ENCODE measurements at places on chromosomes 6 and 20.

GRCh38 chr6:137700751-137701477 lies 166.1 kb upstream of the TNFAIP3 start:
- DNase-seq: no peak

GRCh38 chr6:151721671-151722070 lies 85.8 kb upstream of the ESR1 start:
- DNase-seq: no peak

- DNase-seq: no peak
Observed at GRCh38 chr20:4135385-4136077, 120.2 kb upstream of the RNF24 start.

DNA sequence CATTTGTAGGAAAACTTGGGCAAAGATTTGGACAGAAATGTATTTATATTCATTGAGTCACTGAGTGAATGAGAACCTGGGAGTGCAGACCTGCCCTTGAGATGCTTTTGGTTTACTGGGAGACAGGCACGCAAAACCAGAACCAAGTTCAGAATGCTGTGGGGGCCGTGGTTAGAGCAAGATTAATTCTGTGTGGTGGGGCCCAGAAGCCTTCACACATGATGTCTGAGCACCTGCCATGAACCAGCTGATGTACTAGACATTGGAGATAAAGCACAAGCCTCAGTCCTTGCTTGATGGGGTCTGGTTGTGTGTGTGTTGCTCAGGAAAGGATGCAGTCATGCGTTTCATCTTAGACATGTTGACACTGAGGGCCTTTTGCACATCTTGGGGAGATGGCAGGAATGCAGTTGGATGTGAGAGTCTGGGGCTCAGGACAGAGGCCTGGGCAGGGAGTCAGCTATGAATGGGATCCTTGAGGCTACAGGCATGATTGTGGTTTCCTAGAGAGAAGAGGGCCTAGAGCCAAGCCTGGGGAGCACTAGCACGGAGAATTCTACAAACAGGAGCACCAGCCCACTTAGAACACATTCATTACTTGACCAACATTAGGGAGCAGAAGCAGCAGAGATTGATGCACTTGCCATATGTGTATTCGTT lies 114.3 kb upstream of the TMEM181 start:
- DNase-seq: no peak

DNA sequence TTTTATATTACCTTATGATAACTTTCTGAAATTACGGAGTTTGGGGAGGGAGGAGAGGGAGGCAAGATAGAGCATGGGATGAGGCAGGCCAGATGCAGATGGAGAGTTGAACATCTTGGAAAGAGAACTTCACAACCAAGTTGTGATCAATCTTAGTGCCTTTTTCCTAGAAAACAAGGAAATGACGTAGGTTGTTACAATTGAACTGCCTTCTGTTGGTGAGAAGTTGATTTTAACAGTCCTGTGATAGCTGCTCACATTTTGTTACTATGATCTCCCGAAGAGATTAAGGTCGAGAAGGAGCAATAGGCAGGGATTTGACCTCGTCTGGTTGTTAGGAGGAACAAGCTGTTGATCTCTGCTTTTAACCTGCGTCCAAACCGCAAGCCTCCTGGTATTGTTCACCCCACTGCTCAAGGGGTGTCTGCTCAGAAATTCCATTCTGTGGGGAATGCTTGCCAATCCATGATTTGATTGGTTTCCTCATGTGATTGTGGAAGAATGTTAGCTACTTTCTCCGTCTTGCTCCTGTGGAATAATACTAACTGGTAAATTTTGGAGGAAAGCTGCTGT lies 35.1 kb downstream of the TIAM2 start:
- DNase-seq: no peak

DNA sequence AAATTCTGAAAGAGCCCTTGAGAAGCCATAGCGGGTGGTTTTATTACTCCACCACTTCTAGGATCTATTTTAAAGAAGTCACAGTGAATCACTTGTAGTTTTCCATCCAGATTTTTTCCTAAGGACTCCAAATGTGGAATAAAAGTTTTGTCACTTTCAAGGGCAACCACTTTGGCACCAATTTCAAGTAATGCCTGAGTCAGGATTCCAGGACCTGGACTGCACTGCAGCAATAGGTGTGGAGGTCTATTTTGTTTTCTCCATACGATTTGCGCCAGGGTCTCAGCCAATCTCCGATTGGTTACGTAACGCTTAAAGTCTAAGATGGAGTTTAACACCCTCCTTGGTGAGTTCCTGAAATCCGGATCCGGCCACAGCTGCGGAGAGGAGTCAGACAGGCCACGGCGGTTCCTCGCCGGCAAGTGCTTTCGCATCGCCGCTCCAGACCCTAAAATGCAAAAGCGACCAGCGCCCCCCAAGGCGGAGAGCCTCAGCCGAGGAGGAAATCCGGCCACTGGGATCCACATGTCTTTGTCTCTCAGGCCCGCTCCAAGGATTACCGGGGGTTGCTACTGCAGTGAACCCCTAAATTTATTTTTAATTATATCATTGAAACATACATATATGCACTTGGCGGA lies 18.6 kb upstream of the PPP1R3G start:
- no peak for DNase-seq

DNA sequence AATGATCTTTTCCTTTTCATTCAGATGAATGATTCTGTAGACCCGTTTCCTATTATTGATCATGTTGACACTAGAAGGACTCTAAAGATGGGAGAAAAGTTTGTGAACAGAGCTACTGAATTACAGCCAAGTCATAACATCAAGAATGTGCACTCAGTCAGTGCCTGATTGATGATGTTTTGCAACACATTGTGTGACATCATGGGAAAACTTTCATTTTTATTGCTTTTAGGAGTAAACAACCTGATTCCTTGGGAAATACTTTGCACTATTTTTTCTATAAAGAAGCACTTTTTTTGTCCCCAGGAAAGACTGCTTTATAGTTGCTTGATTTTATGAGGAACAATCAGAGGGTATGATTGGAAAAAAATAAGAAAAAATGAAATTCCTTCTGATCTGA lies 383.8 kb upstream of the JAG1 start:
- no peak for DNase-seq

DNA sequence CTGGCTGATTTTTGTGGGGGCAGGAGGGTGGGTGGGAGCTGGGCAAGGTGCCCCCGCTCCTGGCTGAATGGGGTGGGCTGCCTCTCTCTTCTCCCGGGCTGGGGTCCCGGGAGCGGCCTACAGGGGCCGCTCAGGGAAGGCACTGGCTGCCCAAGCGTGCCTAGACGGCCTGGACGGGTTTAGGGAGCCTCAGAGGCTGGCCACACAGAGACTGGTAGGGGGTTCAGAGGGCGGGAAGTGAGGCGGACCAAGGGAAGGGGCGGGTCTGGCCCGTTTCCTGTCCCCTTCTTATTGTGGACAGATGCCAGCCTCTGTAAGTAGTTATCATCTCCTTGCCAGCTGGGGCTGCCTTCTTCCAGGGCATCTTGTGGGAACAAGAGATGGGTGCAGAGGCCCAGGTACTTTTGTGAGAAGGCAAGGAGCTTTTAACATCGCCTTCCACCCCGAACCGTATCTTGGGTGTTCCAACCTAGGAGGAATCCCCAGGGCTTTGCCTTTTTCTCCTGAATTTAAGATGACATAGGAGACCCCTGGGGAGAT lies 437 bp downstream of the CD40 start:
- DNase-seq: no peak

GRCh38 chr6:19470333-19470732 lies 366.8 kb upstream of the ID4 start:
- no peak for DNase-seq

DNA sequence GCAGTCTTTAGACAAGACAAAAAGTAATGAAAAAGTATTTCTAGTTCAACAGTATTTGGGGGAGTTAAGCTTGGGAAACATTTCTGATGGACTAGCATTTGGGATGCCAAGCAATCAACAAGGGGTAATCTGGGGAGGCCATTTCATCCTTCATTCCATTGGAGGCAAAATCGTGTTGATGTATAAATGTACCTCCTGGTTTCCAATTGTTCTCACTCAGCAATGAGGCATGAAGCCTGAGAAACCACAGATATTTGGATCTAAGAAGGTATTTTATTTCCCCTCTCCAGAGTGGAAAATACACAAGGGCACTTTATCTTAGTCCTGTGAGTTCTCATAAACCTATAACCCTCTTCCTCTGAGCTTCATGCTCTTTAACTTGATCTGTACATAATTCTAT lies 68.2 kb downstream of the TBX18 start:
- no peak for DNase-seq

DNA sequence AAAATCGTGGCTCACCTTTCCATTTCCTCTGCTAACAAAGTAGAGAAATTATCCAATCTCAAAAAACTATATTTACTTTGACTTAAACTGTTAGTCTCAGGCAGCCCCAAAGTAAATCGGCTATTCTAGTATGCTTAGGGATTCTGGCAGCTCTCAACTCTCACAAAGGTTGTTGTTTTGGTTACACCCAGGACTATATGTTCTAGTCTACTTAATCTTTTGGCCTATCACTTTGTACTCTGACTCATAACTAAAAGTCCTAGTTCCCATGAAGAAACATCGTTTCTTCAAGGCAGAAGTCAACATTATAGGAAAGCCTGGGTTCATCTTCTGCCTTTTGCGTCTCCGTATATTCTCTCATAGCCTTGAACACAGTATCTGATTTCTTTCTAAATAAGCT lies 42.3 kb downstream of the MYLK4 start:
- no peak for DNase-seq

- no peak for DNase-seq
Observed at GRCh38 chr6:125001684-125002405, 39.6 kb downstream of the RNF217 start.

DNA sequence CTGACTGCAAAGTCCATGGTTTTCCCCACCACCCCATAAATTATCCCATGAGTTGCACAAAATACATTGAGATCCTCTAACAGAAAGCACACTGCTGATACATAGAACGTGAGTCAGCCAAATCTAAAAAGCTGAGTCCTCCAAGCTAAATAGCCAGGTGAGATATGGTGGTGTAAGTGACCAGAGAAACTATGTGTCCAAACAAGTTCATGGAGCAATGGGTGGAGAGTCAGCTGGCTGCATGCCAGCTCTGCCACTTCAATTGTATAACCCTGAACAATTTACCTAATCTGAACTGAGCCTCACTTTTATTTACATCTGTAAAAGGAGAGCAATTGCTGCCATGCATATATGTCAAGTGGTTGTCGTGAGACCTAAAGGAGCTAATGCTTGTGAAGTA lies 9.7 kb downstream of the SNAP25 start:
- DNase-seq: peak; percentile 92

DNA sequence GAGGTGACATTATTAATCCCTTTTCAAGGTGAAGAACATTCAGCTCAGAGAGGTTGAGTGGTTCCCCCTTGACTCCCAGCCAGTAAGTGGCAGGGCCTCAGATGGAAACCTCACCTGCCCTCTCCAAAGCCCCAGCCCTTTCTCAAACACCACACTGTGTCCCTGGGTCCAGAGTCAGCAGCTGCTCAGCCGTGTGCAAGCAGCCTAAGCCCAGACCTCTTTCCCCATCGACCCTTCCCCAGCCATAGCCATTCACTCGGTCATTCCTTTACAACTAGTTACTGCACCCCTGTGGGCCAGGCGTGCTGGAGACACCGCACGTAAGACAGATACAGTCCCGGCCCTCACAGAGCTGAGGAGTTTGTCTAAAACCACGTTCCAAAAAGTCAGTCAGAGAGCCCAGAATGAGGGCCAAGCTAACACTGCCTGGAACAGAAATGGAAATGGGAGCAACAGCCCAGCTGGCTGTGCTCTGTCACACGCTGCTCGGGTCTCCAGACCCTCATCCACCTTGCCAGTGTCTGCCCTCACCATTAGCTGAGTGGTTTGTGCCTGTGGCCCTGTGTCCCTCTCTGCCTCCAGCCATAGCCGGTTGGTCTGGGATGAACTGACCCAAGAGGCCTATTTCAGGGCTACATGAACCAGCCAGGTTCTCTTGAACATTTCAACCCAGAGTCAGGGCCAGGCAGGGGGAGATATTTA lies 29.6 kb downstream of the ZC3H12D start:
- DNase-seq: no peak

GRCh38 chr6:167795321-167795811 lies 31.3 kb upstream of the AFDN start:
- DNase-seq: no peak

GRCh38 chr6:85670573-85670972 lies 27.9 kb upstream of the SYNCRIP start:
- peak; percentile 14 for DNase-seq

GRCh38 chr6:106797186-106797585 lies 167.8 kb downstream of the QRSL1 start:
- DNase-seq: no peak

- DNase-seq: no peak
Observed at GRCh38 chr6:162441991-162442390, 285.6 kb downstream of the PRKN start.

DNA sequence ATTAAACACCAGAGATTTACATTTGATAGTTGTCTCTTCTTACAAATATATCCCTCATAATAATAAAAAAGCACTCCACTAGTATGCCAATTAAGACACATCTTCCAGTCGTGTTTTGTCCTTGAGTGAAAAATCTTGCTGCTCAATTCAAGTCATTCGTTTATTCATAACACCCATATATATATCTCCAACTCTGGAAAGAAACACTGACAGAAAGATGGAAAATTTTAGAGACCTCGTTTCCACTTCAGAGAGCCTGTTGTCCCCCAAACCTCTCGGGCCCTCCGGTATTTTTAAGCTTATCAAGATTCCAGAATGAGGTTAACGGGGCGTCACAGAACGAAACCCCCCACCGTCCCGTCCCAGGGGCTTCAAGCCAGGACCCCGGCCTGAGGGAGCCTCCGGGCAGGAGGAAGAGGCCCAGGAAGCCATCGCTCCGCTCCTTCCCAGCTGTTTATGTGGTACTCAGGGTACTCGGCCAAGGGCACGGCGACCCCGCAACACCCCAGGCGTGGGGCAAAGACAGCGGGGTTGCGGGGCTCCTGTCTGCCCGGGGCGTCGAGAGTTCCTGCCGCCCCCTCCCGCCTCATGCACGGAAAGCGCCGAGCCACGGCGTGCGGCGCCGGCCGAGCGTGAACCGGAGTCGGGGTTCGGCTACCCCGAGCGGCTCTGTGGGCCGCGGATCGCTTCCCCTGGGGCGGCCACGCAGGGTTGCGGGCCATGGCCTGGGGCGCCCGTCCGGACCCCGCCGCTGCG lies 623 bp upstream of the SNX9 start:
- no peak for DNase-seq

DNA sequence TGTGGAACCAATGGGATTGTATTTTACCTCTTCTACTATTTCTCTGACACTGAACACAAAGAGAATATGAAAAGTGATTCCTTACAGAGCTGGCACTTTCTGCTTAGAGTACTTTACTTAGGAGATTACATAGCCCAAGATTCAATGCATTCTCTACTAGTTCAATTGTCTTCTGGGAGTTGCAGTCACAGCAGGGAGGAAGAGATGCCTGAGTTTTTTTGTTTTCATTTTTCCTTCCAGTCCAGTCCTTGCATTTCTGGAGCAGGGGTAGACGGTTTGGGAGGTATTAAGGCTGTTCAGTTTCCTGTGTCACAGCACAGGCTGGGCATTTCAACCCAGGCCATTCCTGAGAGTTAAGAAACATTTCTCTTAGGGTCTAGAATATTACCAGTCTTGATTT lies 42.0 kb upstream of the SLC2A12 start:
- DNase-seq: no peak

GRCh38 chr20:33915726-33916331 lies 77.9 kb upstream of the RALY start:
- peak; percentile 6 for DNase-seq
